ENCODE measurements at places on chromosomes 2 and 18.

- no peak for DNase-seq
These were observed 173.1 kb downstream of the RNF152 start for GRCh38 chr18:61719671-61720070.

- no peak for DNase-seq
These were observed 12.1 kb downstream of the SPIRE1 start for GRCh38 chr18:12645751-12646203.

- DNase-seq: peak; percentile 16
These were observed 593 bp upstream of the ACTR2 start for GRCh38 chr2:65227020-65227455.

- DNase-seq: peak; percentile 85
These were observed 99.1 kb upstream of the MC4R start for GRCh38 chr18:60471652-60472051.

Measured in astrocyte (in vitro differentiated cells and primary cell).